ENCODE measurements at places on chromosomes 7 and 10. TPM values are rescaled to one million over a fixed set of nuclear protein-coding genes. Genes with fewer than 3 reads are reported as not detected.

ELMO1 gene
- total RNA-seq, result 49.6 TPM

PLXNA4 gene
- 10.7 TPM for total RNA-seq

DOCK1 gene
- 60.6 TPM for total RNA-seq

PIP4K2A gene
- 60.3 TPM for total RNA-seq

DNA sequence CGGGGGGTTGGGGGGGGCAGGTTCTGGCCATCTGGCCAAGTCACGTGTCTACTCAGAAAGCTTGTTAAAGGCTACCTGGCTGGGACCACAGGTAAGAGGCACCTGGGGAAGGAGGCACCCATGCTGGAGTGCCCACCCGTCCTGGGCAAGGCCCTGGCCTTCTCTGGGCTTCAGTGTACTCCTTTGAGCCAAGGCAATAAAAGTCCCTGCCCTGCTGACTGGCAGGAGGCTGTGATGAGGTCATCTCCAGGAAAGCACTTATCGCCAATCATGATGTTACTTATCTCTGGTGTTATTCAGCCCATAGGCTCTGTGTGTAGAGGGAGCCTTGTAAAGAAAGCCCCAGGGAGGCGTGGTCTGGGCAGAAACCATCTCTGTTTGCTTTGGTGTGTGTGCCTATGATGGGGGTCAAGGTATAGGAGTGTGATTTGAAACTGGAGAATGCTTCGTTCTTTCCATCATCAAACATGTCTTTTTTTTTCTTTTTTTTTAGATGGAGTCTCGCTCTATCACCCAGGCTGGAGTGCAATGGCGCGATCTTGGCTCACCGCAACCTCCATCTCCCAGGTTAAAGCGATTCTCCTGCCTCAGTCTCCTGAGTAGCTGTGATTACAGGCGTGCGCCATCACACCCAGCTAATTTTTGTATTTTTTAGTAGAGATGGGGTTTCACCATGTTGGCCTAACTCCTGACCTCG is 2.5 kb upstream of the CLDN4 start:
- H3K4me1 ChIP-seq, result peaks cover 54% of the 10 kb centered on the region
- H3K36me3 ChIP-seq, result no peaks in the 10 kb centered on the region
- H3K4me3 ChIP-seq, result no peak overlapping the region
- peak overlapping the region; percentile 54 for H3K27ac ChIP-seq

DNA sequence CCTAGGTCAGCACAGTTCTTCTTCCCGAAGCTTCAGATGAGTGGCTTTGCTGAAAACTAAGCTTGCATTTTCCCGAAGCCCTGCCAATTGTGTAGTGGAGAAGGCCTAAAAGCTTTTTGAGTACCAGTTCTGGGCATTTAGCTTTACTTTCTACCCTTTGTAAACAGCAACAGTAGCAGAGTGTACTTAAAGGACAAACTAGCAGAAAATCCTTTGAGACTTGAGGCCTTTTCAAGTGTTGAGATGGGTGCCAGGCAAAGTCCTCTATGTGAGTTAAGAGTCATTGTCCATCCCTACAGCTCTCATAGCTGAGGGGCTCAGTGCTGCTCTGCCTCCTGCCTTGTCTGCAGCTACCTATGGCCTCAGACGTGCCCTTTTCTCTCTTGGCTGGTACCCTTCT is 368.2 kb downstream of the CCSER2 start:
- no peaks in the 10 kb centered on the region for H3K4me1 ChIP-seq
- no peak overlapping the region for H3K27ac ChIP-seq
- H3K36me3 ChIP-seq, result no peaks in the 10 kb centered on the region
- DNase-seq, result no peak
- H3K4me3 ChIP-seq, result no peak overlapping the region

DNA sequence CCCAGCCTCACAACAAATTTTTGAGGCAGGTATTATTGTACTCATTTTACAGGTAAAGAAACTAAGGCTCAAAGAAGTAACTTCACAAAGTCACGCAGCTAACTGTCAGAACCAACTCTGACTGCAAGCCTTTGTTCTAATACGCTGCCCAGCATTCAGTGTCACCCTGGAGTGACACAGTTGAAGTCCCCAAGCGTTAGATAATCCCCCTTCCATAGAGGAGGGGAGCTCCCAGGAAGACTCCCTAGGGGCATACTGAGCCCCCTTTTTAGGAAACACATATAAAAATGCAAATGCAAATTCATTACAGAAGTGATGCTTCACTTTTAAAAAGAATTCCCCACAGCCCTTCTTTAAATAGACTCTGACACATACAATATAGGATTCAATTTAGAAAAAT is 101.0 kb upstream of the MACROH2A2 start:
- no peaks in the 10 kb centered on the region for H3K27me3 ChIP-seq
- H3K4me3 ChIP-seq, result no peak overlapping the region
- H3K27ac ChIP-seq, result no peak overlapping the region
- no peak for DNase-seq
- no peaks in the 10 kb centered on the region for H3K36me3 ChIP-seq

GRCh38 chr7:82705517-82706260 is 262.1 kb upstream of the CACNA2D1 start:
- H3K27ac ChIP-seq, result no peak overlapping the region
- H3K4me3 ChIP-seq, result no peak overlapping the region
- H3K4me1 ChIP-seq, result no peaks in the 10 kb centered on the region
- DNase-seq, result no peak
- no peaks in the 10 kb centered on the region for H3K27me3 ChIP-seq

- no peaks in the 10 kb centered on the region for H3K4me1 ChIP-seq
- no peak overlapping the region for H3K4me3 ChIP-seq
- no peaks in the 10 kb centered on the region for H3K36me3 ChIP-seq
- DNase-seq, result no peak
- H3K27me3 ChIP-seq, result no peaks in the 10 kb centered on the region
- H3K27ac ChIP-seq, result no peak overlapping the region
Observed at GRCh38 chr7:125927556-125927955, 997.9 kb upstream of the POT1 start.

- H3K4me1 ChIP-seq, result no peaks in the 10 kb centered on the region
- H3K27ac ChIP-seq, result no peak overlapping the region
- no peaks in the 10 kb centered on the region for H3K27me3 ChIP-seq
- DNase-seq, result no peak
Observed at GRCh38 chr7:15648461-15648961, 38.0 kb downstream of the MEOX2 start.

Measured in suprapubic skin (tissue), 4 donors.